ENCODE measurements at places on chromosomes 3 and 15.

DNA sequence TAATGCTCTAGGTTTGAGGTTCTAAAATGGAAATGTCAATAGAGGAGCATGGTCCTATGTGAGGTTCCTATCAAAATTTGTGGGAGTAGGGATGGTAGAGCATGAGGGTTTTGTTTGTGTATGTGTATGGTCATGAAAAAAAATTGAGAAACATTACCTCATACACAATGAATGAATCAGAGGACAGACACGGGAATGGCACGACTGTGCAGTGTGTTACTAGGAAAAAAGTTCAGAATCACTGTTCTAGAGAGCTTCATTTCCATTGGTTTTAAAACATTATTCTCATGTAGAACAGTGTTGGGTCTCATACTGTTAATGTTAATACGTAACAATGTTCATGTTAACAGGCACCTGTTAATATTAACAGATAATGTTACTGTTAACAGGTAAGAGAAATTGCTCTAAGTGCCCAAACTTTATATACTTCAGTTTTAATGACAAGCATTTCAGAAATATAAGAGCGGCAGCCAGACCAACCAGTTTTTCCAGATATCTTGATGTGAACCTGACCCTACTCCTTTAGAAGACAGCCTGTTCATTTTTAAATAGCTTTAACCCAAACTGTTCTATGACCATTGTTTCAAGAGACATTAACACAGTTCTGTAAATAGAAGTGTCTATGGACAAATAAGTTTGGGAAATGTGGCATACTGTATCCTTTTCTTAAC, 48.0 kb downstream of the SLC15A2 start:
- DNase-seq, result no peak

GRCh38 chr15:58755350-58755749, 5.8 kb upstream of the ADAM10 start:
- no peak for DNase-seq

DNA sequence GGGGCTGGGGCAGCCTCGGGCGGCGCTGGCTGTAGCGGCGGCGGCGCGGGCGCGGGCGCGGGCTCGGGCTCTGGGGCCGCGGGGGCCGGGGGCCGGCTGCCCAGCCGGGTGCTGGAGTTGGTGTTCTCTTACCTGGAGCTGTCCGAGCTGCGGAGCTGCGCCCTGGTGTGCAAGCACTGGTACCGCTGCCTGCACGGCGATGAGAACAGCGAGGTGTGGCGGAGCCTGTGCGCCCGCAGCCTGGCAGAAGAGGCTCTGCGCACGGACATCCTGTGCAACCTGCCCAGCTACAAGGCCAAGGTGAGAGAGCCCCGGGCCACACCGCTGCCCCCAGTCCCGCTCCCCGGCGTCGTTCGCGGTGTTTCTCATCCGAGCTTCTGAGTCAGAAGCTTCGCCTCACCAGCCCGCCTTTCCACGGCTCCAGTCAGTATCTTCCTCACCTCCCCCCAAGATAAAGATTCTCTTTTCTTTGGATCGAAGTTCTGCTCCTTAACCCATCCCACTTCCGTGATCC, 600 bp downstream of the FBXO45 start:
- DNase-seq, result peak; percentile 8

DNA sequence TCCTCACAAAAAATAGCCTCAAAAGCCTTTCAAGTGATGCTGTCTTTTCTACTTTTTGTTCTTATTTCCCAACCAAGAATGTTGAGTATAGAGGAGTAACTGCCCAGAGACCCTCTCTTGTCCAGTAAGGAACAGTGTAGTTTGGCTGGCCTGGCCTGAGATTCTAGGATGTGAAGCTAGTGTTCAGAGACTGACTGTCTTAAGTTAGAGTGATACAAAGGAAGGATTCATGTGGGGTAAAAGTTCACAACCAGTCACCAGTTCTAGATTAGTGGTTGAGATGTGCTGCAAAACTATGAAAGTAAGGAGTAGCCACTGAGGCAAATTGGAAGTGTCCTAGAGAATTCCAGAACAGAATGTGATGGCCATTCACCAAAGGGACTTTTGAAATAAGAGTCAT, 49.1 kb downstream of the RSRC1 start:
- DNase-seq, result no peak

DNA sequence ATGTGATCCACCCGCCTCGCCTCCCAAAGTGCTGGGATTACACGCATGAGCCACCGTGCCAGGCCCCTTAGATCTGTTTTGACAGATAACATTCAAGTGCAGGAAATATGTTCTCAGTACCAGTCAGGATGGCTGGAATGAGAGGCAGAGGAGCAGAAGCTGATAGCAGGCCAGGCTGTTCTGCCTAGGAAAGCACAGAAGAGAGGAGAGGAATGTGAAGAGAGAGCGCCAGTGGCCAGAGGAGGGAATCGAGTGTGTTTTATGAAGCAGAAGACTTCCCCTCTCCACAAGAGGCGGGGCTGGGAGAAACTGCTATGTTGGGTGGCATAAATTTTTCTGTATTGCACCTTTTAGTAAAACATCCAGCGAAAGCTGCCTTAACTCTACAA, 32.0 kb upstream of the RYK start:
- no peak for DNase-seq

DNA sequence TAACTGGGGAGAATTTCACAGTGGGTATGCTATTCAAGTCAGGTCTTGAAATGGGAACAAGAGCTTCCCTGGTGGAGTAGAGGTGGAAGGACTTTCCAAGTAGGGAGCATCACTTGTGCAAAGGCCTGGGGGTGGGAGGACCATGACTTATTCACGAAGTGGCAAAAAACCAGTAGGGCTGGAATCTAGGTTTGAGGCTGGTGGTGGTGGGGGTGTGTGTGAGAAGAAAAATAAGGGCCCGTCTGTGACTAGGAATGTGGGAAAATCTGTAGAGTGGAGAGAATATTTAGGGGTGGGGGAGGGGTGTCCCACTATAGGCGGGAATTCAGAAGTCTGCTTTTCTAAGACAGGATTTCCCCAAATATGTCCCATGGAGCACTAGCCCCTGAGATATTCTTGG, 271.9 kb upstream of the TBL1XR1 start:
- DNase-seq, result peak; percentile 77

Data from fibroblast of skin of scalp (primary cell).